PC-3 (cell line): ENCODE measurements at places on chromosomes 4 and X. TPM values are rescaled to one million over a fixed set of nuclear protein-coding genes. Genes with fewer than 3 reads are reported as not detected.

Gene HSPA4L
- total RNA-seq: 8.7 and 9.2 TPM in 2 replicates

Gene TACC3
- total RNA-seq: 32.0 and 74.5 TPM in 2 replicates

Gene NWD2
- total RNA-seq: under 0.01 and 0.06 TPM in 2 replicates

Gene ERAS
- not detected in 2 replicates for total RNA-seq

Gene ASB9
- 31.5 and 32.1 TPM in 2 replicates for total RNA-seq

Gene RTL9
- 0.23 and 0.29 TPM in 2 replicates for total RNA-seq

Gene MCF2
- total RNA-seq: not detected in 2 replicates

Gene CCDC110
- total RNA-seq: 0.62 TPM in 1 of 2 replicates, not detected in the other

Gene DSPP
- total RNA-seq: 0.04 TPM in 1 of 2 replicates, not detected in the other

Gene GYG2
- 0.58 and 1.7 TPM in 2 replicates for total RNA-seq

Gene ESX1
- not detected in 2 replicates for total RNA-seq

Gene LPAR4
- total RNA-seq: 1.9 TPM in 1 of 2 replicates, not detected in the other

Gene RASGEF1B
- total RNA-seq: 1.4 TPM in 2 replicates

DNA sequence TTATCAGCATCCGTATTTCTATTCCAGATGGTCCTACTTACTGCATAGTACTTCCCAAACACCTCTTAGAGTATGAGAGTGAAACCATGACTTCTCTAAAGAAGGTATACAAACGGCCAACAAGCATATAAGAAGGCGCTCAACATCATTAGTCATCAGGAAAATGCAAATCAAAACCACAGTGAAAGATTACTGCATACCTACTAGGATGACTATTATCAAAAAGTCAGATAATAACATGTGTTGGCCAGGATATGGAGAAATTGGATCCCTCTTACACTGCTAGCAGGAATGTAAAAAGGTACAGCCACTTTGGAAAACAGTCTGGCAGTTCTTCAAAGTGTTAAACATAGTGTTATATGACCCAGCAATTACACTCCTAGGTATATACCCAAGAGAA lies 215.3 kb upstream of the CXorf66 start:
- peak; percentile 86 for DNase-seq

GRCh38 chr4:82553020-82553419 lies 8.8 kb downstream of the TMEM150C start:
- no peak for DNase-seq

DNA sequence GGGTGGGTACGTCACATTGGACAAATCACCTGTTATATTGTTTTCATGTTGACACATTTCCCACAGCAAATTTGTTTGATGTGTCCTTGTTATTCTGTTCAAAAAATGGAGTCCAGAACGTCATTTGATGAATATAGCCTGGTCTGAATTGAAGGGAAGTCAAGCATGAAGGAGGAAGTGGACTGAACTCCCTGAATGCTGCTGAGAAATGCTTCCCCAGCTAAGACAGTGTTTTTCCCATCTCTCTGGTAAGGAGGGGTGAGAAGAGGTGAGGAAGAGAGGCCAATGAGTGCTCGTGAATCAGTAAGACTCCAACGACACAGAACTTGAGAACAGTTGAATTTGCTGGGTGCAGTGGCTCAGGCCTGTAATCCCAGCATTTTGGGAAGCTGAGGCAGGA lies 127.4 kb downstream of the RBM47 start:
- DNase-seq: no peak

GRCh38 chr4:81069706-81070331 lies 39.3 kb downstream of the BMP3 start:
- peak; percentile 90 for DNase-seq

DNA sequence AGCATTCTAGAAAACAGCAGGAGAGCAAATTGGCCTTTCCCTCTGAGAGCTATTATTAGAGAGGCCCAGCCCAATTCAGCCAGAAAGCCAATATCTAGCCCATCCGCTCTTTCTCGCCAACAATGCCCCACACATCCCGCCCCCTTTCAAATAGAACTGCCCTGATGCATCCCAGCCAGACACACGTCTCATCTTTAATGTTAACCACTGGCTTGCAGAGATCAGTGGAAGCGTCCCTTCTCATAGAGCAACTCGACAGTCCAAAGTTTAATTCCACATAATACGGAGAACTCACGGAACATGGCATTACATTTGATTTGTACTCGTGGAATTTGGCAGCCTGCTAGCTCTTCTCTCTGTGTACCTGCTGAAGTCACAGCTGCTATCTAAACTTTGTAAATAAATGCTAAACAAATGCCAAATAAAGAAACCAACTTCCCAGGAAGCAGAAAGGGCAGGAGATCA lies 304.4 kb downstream of the DHX15 start:
- no peak for DNase-seq

- no peak for DNase-seq
These were observed 7.9 kb downstream of the OGT start for GRCh38 chrX:71540801-71541200.

DNA sequence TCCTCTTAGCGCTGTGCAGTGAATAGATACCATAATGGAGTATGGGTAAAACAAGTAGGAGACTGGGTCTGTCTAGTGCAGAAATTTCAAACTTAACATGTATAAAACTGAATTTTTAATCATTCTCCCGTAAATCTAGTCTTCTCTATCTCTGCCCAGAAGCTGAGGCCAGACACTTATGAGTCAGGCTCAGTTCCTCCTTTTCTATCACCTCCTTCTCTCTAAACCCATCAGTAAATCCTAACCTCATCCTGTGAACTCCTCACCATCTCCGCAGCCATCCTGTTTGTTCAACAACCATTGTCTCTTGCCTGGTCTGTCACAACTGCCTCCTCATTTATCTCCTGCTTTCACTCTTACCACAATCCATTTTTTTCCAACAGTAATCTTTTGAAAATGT lies 19.8 kb upstream of the SGMS2 start:
- DNase-seq: no peak

DNA sequence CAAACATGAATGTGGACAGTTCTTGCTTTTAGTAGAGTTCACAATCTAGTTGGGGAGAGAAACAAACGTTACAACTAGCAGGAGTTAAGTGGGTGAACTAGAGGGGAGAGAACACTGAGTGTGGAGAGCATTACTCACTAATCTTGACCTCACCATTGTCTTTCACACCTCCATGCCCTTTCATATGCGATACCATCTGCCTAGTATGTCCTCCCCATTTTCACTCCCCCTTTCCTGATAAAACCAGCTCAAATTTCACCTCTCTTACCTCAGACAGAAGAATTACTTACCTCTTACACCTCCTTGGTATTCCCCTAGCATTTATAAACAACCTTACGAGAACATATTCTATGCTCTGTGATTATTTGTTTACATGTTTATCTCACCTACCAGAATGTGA lies 53.6 kb downstream of the LAS1L start:
- DNase-seq: no peak

DNA sequence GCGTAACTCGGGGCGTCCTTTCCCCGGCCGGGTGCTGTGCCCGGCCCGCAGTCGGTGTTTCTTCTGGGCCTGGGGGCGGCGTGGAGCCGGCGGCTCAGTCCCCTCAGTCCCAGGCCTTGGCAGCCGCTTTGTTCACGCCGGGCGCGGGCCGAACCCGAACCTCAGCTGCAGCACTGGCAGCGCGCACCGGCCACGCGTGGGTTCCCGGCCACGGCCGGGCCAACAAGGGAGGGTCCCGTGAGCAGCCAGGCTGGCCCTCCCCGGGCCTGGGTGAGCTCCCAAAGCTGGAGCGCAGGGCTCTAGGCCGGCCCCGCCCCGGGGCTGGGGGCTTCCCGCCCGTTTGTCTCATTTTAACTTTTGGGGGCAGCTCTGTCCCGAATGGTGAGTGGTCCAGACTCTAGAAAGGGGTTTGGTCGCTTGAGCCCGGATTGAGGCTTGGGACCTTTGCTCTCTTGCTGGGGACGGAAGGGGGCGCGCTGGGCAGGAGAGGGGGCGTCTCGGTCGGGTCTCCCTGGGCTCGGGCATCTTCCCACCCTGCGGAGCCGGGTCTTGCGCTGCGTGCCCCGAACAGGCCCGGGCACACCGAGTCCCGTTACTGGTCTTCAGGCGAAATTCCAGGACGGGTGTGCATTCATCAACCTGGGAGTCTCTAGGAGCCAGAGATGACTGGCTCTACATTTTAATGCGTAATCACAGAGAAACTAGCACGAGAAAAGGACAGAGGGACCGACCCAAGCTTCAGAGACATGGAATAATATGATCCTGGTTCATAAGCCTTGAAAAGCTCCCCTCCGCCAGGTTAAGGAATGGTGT lies 177.1 kb downstream of the CBR4 start:
- no peak for DNase-seq

DNA sequence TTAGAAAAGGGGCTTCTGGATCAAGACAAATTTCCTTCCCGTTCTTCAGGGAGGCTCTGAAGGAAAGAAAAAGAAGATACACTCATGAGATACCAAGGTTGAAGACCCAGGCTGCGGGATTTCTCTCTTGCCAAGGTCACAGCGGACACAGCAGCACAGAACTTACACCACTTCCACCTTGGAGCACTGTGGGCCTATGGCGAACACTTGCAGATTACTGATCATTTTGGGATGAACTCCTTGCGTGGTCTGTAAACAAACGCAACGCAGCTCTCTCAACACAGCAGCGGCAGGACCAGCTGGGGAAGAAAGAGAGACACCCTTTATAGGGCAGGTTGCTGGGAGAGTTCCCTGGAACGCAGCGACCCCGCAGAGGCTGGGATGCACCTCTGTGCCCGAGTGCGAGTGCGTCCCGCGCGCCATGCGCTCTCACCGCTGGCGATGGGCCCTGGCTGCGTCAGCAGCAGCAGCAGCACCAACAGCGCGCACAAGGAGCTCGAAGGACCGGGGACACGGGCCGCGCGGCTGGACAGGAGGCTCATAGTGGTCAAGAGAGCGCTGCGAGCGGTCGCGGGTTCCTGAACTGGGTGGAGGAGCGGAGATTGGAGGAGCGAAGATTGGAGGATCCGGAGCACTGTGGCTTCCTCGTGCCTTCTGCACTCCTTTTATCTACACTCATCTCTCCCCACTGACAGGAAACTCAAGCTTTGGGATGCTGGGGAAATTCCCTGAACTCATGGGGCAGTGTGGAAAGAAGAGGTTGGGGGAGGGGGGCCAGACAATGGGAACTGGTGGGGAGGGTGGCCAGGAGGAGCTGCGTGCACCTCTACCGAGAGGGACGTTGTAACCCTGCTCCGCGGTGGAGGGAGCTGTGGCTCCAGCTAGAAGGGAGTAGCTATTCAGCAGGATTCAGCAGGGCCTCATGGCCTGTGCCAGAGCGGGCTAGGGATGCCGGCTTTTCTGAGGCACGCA lies at the start of gene CXCL5:
Gene CXCL5 (minus strand): TSS at position 638 of the 972 bp plus-strand sequence. CDS start 96 bp downstream, at position 542.
- DNase-seq: peak; percentile 35

DNA sequence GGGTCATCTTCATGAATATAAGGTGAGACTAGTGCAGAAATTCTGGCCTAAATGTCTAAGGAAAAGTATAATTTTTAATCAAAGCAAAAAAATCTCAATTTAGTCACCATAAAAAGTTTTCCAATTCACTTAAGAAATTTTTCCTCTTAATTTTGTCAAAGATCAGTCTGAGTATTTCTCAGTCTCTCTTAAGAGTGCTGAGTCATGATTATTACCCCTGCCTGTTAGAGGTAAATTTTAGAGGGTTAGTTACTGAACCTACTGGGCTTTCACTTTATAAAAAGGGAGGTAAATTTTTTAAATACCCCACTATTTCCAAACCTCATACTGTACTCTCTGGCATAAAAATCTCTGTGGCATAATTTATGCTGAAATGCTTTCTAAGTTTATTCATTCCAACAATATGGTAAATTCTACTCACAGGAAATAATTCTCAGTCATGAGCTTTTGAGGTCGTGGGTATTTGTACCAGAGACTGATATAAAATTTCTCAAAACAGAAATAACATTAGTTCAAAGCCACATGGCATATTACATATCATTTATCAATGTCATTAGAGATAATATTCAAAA lies 122.4 kb downstream of the SLC39A8 start:
- DNase-seq: no peak

GRCh38 chr4:3682236-3683076 lies 83.7 kb upstream of the ADRA2C start:
- no peak for DNase-seq

DNA sequence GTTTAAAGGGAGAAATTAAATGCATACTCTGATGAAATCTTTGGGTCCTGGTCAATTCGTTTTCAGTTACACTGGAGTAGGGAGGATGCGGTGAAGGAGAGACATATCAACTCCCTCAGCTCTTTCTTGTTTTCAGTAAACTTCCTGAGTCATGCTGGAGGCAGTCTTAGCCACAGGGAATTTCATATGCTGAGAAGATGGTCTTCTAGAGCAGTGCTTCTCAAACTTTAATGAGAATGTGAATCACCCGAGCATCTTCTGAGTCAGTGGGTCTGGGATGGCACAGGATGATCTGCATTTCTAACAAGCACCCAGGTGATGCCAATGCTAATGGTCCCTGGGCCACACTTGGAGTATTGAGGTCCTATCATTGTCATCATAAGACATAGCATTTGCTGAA lies 214.5 kb downstream of the KIT start:
- peak; percentile 43 for DNase-seq

- no peak for DNase-seq
These were observed 43.4 kb upstream of the GATB start for GRCh38 chr4:151804086-151804630.

- DNase-seq: no peak
These were observed 11.5 kb upstream of the TLR1 start for GRCh38 chr4:38815885-38816782.

GRCh38 chrX:73401591-73402266 lies 45.1 kb upstream of the CDX4 start:
- peak; percentile 20 for DNase-seq

DNA sequence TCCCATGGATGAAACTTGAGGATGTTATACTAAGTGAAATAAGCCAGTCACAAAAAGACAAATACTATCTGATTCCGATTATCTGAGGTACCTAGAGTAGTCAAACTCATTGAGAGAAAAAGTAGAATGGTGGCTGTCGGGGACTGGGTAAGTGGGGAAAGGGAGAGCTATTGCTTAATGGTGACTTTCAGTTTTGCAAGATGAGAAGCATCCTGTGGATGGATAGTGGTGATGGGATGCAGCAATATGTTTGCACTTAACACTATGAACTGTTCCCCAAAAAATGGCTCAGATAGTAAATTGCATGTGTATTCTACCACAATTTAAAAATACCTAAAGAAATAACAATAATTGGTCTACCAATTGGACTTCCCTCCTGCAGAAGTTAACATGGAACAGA lies 181.5 kb downstream of the SHROOM3 start:
- no peak for DNase-seq

GRCh38 chrX:55119712-55120111 lies 30.9 kb downstream of the PAGE2 start:
- peak; percentile 3 for DNase-seq

GRCh38 chrX:105314458-105314857 lies 94.0 kb upstream of the TEX13A start:
- peak; percentile 91 for DNase-seq

GRCh38 chrX:9492901-9493300 lies 28.0 kb downstream of the TBL1X start:
- no peak for DNase-seq

GRCh38 chr4:17667653-17668201 lies 53.3 kb downstream of the MED28 start:
- no peak for DNase-seq

GRCh38 chr4:126794363-126794762 lies 838.4 kb upstream of the INTU start:
- no peak for DNase-seq

GRCh38 chrX:68998716-68999115 lies 166.5 kb downstream of the PJA1 start:
- peak; percentile 31 for DNase-seq
